ENCODE measurements at places on chromosomes 3 and 15.

- DNase-seq = peak; percentile 86
Measured at GRCh38 chr3:123949641-123950040, 11.4 kb downstream of the CCDC14 start.

- no peak for DNase-seq
Measured at GRCh38 chr3:38148311-38148882, 9.9 kb downstream of the MYD88 start.

- no peak for DNase-seq
Measured at GRCh38 chr3:168094580-168094876, 1.2 kb downstream of the GOLIM4 start.

DNA sequence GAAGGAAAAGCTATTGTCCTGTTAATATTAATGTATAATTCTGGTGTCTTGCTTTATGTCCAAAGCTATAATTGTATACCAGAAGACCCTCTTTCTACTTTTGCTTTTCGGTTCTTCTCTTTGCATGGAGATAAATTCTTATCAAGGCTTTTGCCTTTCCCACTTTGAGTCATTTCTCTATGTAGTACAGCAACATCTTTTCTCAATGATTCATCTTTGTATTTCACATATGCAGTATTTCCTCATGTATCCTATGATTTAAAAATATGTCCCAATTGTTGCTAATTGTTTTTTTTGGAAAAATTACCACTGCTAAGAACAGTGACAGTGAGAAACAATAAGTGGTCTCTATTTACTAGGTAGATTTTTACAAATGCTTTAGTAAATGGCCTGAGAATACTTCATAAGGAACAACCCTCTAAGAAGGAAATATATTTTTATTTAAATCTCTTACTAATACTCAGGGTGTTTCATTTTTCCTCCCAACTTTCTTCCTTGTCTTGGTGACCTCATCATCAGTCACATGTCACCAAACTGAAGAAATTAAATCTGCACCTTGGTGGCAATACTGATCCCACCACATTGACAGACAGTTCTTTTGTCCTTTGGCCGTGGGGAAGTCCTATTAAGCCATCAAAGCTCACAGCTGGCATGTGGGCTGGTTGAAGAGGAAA is 290.6 kb downstream of the SATB1 start:
- DNase-seq = peak; percentile 81

DNA sequence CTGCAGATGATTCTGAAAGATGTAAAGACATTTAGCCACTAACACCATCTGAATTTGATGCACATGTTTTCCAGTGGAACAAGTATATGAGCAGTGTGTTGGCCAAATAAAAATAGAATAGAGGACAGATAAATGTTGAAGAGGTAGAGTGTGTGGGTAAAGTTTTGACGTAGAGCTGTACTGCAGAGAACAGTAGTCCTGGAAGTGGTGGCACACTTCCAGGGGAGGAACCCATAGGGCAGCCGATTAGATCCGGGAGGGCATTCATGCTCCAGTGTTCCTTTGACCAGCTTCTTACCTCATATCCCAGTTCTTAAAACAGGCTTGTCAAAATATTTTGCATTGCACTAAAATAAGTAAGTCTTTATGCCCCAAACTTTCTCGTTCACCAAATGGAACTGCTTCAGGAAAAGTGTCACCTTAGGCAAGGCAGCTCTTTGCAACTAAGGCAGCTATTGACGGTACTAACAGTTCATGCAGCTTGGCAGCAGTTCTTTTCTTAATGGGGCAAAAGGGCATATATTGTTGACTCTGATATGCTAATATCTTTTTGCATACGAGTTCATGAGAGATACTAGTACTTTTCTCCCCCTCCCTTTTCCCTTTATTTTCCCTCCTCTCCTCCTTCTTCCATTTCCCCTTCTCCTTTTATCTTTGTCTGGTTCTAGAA is 429.3 kb upstream of the AZI2 start:
- no peak for DNase-seq

DNA sequence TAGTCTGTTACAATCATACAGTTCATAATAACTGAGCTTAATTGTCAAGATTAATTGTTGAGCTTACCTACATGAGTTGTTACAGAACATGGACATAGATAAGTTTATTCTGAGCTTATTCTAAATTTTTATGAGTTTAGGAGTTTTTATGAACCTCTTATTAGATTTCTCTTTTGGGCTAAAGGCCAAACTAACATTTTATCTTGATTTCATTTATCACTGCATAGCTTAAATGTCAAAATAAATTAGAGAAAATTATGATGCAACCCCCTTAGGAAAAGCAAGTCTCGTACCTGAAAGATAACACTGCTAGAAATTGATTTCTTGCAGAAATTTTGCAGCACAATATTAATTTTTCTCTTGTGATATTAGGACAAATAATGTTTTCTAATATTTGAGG is 54.5 kb downstream of the CNTN6 start:
- DNase-seq = no peak

GRCh38 chr3:56899078-56899477 is 97.3 kb upstream of the ARHGEF3 start:
- DNase-seq = no peak

- no peak for DNase-seq
Measured at GRCh38 chr15:36403351-36403750, 176.1 kb upstream of the CDIN1 start.

DNA sequence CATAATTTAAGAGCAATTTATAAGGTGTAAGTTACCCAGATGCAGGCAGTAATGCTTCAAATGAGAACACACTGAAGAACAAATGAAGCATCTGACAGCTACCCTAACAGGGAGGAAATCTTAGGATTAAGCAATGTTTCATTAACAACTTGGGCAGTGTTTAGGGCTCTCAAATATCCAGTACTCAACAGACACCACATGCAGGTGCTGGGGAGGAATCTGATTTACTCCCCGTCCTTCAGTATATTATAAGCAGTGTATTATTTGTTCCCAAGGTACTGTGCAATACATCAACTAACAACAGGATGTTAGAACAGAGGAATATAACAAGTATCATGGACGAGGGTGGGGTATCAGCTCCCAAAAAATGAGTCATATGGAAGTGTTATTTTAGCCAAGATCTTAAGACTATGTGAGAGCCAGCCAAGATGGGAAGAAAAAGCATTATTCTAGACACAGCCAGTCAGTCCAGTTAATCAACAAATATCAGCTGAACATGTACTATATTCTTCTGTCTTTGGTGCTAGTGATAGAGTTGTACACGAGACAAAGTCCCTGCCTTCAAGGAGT is 20.4 kb downstream of the BTBD1 start:
- peak; percentile 66 for DNase-seq

- DNase-seq = no peak
Measured at GRCh38 chr15:100105101-100105500, 236.7 kb downstream of the ADAMTS17 start.

GRCh38 chr3:109396806-109397205 is 59.5 kb upstream of the DPPA4 start:
- no peak for DNase-seq

- DNase-seq = no peak
Measured at GRCh38 chr3:127258733-127259132, 29.1 kb downstream of the PRR20G start.

- peak; percentile 96 for DNase-seq
Measured at GRCh38 chr3:60742606-60743145, 508.6 kb downstream of the FHIT start.

DNA sequence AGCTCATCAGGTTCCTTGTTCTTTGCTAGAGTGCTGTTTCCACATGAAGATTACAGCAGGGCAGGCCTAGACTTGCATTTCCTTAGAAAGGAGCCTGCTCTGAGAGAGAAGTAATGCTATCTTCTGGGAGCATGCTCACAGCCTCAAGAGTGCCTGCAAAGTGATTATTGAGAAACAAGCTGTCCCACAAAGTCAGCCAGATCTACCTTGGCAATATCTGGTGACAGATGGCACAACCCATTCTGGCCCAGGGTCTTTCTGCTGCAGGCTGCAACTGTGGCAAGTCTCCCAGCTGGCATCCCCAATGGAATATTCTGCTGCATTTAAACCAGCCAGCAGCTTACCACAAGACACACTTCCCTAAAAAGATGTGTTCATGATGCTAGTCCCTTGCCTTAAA is 29.3 kb downstream of the MTMR10 start:
- DNase-seq = no peak

GRCh38 chr3:195348426-195349115 is 77.6 kb upstream of the XXYLT1 start:
- DNase-seq = no peak

- DNase-seq = no peak
Measured at GRCh38 chr3:133445108-133445507, 45.3 kb downstream of the BFSP2 start.

GRCh38 chr3:86856711-86857110 is 134.2 kb downstream of the VGLL3 start:
- no peak for DNase-seq

DNA sequence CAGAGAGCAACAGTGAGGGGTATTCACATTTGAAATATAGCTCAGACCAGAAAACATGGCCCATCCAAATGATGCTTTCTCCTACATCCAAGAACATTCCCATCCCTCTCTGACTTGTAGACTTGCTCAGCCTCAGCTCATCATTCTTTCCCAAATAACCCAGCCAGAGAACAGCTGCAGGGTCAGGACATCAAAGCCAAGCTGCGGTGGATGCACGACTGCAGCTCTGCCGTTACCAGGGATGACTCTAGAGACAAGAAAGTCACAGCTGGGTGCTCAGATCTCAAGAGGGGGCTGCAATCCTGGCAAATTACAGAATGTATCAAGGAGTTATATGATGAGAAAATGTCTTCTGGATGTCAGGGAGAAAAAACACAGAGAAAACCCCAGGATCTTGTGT is 944.3 kb downstream of the NTRK3 start:
- no peak for DNase-seq

DNA sequence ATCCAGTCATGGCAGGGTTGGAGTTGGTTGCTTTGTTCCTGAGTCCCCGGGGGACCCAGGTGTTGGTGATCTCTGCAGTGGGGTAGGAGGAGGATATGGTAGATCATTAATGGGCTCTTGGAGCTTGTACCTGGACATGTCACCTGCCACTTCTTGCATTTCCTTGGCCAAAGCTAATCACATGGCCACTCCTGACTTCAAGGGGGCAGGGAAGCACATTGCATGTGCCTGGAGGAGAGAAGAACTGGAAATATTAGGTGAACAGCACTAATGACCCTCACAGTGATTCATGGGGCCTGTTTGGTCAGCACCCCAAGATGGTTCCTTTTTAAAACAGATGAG is 87.1 kb upstream of the MYZAP start:
- no peak for DNase-seq
